ENCODE measurements at places on chromosomes 2 and 18.

- no peak for DNase-seq
Measured at GRCh38 chr18:11842562-11842961, 8.7 kb upstream of the CHMP1B start.

- DNase-seq = peak; percentile 39
Measured at GRCh38 chr2:96870626-96871255, 861 bp upstream of the SEMA4C start.

- DNase-seq = peak; percentile 94
Measured at GRCh38 chr18:22432657-22433137, 15.0 kb upstream of the CTAGE1 start.

- no peak for DNase-seq
Measured at GRCh38 chr18:76721207-76721996, 101.0 kb upstream of the ZNF236 start.

DNA sequence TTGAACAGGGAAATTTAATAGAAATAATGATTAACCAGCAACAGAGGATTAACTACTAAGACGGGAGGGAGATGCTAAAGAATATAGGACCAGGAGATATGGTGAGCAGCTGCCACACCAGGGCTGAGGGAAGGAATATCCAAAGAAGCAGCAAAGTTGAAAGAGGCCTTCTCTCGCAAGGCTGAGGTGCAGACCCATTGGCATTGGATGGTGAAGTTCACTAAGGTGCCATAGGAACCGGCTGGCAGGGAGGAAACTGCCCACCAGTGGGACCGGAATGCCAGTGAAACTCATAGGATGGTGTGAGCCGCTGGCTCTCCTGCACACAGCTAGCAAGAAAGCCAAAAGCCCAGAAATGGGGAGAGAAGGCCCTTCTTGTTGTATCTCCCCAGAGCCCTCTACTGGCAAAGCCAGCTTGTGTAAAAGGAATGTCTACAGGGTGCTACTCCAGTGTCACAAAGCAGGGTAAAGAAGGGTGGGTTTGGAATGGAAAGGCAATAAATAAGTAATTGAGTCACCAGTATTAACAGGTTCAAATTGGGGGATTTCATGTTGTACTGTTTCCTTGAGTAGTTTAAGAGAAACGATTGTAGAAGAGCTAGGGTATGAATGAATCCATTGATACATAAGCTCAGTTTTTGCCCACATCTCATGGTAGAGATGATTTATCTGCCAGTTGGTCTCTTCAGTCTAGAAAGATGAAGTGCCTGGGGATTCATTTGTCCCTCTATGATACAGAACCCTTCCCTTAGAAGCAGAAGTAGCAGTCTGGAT, 36.0 kb downstream of the FARP2 start:
- peak; percentile 31 for DNase-seq

- DNase-seq = peak; percentile 56
Measured at GRCh38 chr2:189015359-189015758, 41.2 kb downstream of the COL3A1 start.

GRCh38 chr2:69559442-69560146, 83.9 kb downstream of the AAK1 start:
- peak; percentile 82 for DNase-seq

- no peak for DNase-seq
Measured at GRCh38 chr18:62326646-62327348, 1.7 kb downstream of the TNFRSF11A start.

DNA sequence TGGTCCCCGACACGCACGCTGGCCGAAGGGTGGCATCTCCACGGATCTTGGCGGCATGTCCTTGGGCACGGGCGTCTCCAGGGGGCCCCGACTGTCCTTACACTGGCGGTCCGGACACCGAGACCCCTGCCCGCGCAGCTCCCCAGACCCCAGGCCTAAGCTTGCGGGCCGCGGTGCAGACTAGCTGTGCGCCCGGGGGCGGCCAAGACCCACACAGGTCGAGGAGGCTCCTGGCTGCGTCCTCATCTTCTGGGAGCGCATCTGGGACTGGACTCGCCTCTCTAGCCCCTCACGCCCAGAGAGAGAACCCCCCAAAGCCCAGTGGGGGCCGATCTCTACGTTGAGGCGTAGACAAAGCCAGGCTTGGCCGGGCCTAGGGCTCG, 475 bp upstream of the TWIST2 start:
- DNase-seq = no peak

DNA sequence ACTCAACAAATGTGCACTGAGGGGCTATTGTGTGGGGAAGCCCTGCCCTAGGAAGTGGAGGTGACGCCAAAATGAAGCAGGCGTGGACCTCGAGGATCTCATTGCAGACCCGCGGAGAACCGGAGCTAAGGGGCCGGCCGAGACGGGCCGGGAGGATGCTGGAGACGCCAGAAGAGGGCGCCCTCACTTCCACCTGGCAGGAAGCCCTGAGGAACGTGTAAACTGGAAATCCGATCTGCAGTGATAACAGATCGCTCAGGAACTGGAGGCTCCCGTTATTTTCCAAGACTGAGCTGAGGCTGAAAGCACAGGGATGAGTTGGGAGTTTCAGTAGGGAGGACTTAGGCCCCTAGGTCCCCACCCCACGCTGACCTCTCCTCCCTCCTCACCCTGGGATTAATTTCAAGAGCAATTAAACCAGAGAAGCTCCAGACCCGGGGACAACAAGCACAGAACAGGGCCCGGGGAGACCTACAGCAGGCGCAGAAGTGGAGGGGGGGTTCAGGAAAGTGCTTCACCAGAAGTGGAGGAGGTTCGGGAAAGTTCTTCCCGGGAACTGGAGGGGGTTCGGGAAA, 7.7 kb upstream of the COL6A3 start:
- DNase-seq = peak; percentile 82

Measured in amniotic epithelial cell (primary cell).